ENCODE measurements at places on chromosomes 5 and 9.

DNA sequence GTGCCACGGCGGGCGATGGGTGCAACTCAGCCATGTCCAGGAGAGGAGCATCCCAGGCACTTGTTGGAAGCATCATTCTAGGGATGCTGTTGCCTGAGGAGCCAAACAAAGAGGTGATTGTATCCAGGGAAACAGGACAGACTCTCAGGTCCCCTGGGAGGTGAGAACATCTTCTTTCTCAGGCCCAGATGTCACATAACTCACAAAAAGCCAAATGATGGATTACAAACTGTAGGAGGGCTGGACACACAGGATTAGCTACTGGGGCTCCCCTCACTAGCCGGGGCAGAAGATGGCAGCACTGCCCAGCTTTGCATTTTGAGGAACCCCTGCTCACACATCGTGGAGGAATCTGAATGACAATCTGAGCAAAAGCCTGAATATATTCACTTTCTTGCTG, 64.7 kb upstream of the NFIL3 start:
- DNase-seq: no peak

GRCh38 chr5:16000056-16000455, 179.5 kb downstream of the MARCHF11 start:
- no peak for DNase-seq

GRCh38 chr5:105735704-105736103, 1935.0 kb downstream of the EFNA5 start:
- no peak for DNase-seq

- DNase-seq: no peak
Observed at GRCh38 chr5:74493411-74493810, 147.1 kb downstream of the ENC1 start.

- no peak for DNase-seq
Observed at GRCh38 chr9:86286278-86286677, 3.9 kb upstream of the ISCA1 start.

- no peak for DNase-seq
Observed at GRCh38 chr5:13488254-13488931, 456.1 kb downstream of the DNAH5 start.

- DNase-seq: no peak
Observed at GRCh38 chr5:31630931-31631330, 8.0 kb upstream of the PDZD2 start.

GRCh38 chr9:135989722-135990467, 28.7 kb upstream of the UBAC1 start:
- DNase-seq: no peak

DNA sequence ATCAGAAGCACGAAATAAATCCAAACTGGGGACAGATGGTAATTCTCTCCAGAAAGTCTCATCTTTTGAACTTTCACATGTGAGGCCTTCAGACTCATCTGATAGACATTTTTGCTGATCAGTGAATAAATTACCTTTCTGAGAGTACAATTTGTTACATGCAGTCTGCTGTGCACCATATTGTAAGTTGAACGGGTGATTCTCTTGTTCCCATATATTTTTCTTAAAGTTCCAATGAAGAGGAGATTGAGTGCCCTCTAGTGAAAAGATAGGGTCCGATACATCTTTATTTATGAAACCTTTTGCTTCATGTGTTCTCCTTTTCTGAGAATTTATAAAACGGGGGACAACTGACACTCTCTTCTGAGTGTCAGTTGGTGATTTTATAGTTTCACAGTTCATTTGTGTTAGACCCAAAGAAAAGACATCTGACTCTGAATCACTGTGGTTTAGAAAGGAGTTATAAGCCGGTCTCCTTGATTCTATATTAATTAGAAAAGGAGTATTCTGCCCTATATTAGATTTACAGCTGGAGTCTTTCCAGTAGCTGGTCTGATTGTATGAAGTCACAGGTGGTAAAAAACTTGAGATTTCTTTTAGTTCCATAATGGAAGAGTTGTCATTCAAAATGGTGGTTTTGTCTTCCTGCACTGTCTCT, 30.4 kb downstream of the GNG10 start:
- peak; percentile 79 for DNase-seq

- no peak for DNase-seq
Observed at GRCh38 chr5:59837071-59837470, 56.5 kb downstream of the PDE4D start.

DNA sequence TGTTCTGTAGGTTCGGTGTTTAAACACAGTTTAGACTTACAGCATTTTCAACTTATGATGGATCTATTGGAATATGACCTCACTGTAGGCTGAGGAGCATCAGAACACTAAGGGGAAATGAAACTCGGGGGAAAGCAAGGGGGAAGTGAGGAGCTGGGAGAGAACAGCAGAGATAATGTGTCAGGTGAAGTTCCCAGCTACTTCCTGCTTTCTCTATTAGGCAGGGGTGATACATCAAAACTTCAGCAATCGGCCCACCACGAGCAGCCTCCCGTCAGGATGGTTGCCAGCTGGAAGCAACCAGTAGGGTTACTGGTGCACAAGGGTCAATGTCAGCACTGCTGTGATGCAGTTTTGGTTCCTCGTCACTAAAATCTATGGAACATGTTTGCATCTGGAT, 34.3 kb downstream of the FAT2 start:
- no peak for DNase-seq

GRCh38 chr5:59693492-59694309, 199.8 kb downstream of the PDE4D start:
- no peak for DNase-seq

DNA sequence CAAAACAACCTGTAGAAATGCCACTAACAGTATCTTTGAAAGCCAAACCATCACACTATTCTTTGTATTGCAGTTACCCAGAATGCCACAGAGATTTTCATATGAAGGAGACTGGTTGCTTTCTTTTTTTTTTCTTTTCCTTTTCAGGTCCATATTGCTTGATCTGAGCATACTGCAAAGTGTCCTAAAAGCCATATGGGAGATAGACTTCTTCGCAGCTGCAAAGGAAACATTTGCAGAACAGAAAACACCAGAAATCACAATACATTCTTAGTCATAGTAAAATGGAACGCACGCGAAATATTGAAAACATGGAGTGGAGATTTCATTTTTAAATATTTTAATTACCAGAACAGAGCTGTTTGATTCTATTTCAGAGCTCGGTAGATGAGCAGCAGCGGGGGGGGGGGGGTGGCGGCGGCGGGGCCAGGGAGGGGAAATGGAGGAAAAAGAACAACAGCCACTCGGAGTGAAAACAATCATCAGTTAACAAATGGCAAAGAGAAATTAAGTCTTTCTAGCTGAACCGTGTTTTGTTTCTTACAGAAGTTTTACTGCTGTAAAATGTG, 284.1 kb downstream of the NFIB start:
- DNase-seq: no peak

GRCh38 chr5:164352695-164353094, 847.3 kb downstream of the MAT2B start:
- no peak for DNase-seq

GRCh38 chr5:124333298-124333979, 413.0 kb downstream of the ZNF608 start:
- DNase-seq: no peak

DNA sequence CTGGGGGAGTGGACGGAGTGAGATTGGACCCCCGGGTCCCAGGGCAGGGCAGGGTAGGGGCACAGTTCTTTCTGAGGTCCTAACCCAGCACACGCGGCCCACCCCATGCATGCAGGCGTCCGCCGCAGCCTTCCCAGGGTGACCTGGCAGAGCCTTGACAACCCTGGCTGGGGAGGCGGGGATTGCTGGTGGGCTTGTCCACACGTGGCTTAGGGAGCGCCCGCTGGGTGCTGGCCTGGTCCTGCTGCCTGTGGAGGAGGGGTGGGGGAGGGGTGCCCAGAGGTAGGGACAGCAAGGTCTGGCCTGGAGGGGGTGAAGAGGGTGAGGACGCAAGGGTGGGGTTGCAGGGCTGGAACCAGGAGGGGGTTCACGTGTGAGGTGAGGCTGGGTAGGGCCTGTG, 6.0 kb downstream of the RXRA start:
- DNase-seq: no peak

DNA sequence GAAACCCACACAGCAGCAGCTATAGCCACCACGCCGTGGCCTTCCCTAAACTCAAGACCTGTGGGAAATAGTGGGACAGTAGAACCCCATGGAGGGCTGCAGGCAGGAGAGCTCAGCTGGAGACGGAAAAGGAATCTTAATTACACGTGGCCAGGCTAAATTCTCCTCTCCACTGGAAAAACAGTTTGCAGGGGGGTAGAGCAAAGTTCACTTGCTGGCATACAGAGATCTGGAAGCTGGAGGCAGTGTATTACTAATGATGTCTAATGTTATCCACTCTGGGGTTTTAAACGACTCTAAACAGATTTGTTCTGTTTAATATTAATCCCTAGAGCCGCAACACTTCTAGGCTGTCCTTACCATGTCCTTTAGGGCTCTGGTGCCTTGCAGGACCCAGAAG, 257.1 kb downstream of the SAXO1 start:
- DNase-seq: no peak

DNA sequence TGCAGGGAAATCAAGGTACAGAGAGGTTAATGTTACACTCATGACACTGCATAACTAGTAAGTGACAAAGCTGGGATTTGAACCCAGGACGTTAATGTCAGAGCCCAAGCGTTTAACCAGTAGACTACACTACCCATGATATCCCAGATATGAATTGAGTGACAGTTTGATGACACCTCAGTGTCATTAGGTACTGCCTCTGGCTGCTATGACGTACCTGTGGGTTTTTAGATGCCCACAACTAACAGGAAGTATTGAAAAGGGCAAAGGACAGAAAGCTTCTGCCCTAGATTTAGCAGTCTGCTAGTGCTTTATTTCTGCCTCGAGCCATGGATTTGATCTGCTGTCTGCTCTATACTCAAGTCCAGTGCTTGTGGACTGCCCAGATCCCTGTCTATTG, 56.2 kb downstream of the GLRA1 start:
- DNase-seq: no peak

DNA sequence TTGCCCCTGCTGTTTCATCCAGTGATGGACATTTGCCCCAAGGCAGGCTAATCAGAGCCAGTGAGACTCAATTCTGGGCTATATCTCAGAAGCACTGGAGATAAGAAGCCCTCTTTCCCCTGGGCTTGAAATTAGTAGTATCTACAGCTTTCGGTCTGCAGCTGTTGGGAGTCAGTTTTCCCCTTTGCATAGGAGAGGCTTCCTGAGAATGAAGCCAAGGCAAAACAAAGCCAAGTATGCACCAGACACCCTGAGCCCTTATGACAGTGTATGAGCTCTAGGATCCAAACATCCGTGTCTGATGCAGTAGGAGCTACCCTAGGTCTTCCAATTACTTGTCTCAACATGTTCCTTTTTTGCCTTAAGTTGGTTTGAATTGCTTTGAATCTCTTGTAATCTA, 79.2 kb upstream of the PANK3 start:
- no peak for DNase-seq

DNA sequence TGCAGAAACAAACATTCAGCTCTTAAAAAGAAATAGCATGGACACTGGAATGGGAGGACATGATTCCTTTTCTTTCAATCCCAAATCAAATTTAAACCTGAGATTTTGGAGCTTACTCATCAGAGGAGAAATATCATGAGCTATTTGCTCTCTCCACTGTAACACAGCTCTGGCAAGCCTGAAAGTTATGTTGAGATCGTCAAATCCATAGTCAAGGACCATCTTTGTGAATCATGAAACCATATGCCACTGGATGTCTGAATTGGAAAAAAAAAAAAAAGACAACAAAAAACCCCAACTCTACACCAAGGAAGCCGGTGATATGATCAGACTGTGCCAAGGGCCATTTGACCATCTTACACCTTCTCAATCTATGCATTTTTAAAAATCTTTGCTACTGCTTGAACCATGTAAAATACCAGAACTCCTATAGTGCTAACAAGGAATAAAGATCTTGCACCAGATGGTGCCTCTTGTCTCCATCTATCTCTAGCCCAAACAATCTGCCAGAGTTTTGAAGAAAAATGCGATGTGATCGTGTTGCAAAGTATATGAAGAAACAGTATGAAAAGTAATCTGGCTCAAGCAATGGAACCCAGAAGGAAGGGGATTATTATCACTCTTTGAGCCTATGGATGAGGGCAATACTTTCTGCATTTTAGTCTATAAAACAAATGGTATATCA, 138.1 kb upstream of the MEF2C start:
- no peak for DNase-seq

GRCh38 chr9:40884072-40884901, 244.2 kb downstream of the FOXD4L6 start:
- no peak for DNase-seq

DNA sequence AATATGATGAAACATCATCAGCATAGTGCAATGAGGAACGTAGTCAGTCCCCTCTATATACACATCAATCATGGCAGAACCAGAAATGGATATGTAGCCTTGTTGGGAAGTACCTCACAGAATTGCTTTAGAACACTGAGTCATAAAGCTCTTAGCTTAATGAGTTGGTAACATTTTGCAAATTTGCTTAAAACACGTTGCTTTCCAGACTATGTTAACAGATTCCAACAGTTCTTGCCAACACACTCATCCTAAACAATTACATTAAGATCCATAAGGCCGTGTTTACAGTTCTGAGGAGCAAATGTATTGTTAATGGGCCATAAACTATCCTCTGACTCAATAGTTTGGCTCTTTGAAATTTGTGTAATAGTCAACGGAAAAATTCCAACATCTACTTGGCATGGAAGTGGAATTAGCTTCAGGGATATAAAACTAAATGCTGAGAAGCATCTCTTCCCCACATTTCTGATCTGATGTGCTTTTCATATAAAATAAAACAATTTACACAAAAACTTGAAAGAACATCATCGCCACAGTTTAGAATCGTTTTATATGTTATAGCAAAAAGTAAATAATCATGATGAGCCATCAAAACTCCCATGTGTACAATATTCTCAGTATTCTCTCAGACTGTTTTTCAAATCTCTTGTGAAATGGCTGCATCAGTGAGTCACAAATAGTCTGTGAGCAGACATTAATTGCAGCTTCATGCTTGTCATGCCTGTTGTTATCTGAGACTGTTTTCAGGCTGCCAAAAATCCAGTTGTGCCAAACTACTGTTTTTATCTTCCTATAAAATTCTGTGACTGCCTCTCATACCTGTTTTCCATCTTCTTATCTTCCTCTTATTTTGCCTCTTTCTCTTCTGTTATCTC, 291.9 kb downstream of the COX7C start:
- DNase-seq: no peak

- no peak for DNase-seq
Observed at GRCh38 chr9:90921104-90921503, 119.5 kb downstream of the SYK start.

DNA sequence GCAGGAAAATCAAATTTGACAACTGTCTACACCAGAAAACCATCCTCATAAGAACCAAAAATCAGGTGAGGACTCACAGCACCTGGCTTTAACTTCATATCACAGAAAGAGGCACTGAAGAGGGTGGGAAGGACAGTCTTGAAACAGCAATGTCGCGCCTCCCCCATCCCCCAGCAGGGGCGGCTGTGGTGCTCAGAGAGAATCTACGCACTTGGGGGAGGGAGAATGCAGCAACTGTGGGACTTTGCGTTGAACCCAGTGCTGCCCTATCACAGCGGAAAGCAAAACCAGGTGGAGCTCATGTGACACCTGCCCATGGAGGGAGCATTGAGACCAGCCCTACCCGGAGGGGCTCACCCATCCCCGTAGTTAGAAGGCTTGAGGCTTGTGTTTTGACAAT, 191.8 kb downstream of the MSX2 start:
- no peak for DNase-seq

Measured in Kasumi-1 (cell line).